ENCODE measurements at places on chromosomes 6 and 20.

- no peak for DNase-seq
These were observed 68.5 kb downstream of the FAM229B start for GRCh38 chr6:112155886-112156285.

DNA sequence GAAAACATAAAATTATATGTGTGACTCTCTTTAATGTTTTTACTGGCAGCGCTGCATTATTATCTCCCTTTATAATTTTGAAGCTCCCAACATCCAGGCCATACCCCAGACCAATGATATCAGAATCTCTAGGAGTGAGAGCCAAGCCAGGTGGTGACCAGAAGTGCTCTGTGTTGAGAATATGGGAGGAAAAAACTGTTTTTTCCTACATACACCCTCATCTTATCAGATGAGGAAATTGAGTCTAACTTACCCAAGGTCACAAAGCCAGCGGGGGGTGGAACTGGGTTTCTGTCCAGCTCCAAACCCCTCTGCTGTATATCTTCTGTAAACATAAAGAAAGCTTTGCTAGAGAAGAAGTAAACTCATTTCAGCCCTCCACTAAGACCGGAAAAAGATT, 42.5 kb downstream of the LY86 start:
- DNase-seq: no peak

GRCh38 chr6:97399208-97399607, 116.2 kb upstream of the MMS22L start:
- no peak for DNase-seq

DNA sequence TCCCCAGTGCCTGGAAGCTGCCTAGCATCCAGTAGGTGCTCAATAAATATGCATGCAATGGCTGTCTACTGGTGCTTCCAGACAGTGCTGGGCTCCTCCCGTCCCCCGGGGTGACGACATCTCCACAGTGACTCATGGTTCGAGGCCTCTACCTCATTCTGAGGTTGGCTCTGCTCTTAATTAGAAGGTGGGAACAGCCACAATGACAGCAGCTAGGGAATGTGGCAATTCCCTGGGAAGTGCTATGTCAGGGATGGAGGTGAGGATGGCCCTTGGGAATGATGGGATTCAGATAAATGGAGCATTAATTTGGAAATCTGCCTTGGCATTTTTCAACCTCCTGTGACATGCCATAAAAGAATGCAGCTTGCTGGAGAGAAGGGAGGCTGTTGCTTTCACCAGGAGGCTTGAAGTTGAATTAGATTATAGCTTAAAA, 43.5 kb upstream of the NFATC2 start:
- no peak for DNase-seq

DNA sequence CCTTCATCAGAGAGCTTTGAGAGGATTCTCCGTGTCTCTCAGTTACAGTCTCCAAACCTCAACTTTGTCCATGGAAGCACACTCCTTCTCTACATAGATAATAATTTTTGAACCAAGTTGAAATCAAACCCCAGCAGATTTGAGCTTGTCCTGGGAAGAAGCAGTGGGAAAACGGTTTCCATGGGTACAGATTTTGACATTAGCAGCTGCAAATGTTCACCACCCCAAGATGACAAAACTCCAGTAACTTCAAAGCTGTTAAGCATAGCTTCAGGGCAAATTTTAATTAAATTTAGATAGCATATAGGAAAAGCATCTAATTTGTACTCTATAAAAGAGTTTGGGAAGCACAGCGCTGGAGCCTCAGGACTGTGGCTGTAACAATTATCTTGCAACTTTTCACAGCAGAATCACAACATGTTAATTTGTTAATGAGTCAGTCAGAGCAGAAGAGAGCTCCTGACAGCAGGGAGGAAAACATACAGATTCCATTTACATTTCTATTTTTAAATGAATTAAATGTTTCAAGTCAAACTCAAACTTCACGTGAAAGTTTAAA, 240.7 kb downstream of the BMP7 start:
- no peak for DNase-seq

DNA sequence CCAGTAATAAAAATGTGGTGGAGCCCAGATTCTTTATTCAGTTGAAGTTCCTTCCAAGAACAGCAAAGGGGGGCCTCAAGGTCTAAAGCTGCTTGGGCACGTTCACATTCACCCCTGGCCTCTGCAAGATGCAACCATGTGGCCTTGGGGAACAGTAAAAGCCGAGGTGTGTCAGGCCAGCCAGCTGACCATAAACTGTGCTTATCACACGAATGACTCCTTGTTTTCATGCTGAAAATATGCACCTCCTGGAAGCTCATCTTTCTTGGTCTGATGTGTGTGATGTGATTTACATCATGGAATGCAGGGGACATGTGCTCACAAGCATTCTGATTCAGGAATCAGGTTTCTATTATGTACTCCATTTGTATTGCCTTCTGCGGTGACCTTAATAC, 211.6 kb upstream of the MARCKS start:
- DNase-seq: no peak

GRCh38 chr6:148795563-148795962, 48.7 kb downstream of the UST start:
- DNase-seq: no peak

DNA sequence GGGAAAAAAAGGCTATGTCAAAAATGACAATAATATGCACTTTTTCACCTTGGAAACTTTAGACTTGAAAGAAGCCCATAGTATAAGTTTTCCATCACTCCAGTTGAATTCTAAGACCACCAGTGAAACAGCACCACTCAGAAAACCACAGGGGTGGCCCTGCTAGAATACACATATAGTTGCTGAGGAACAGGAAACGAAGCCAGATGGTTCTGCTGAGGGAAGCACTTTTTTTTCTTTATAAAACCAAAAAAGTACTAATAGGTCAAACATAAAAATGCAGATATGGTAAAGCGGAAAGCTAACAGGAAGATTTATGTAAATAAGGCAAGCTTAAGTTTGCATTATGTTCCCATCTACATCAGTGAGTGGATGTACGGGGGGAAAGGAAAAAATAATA, 303.9 kb downstream of the FOXC1 start:
- no peak for DNase-seq

GRCh38 chr6:21161707-21162106, 431.8 kb upstream of the SOX4 start:
- DNase-seq: no peak

- no peak for DNase-seq
These were observed 9.0 kb upstream of the MRPS10 start for GRCh38 chr6:42226645-42227143.

DNA sequence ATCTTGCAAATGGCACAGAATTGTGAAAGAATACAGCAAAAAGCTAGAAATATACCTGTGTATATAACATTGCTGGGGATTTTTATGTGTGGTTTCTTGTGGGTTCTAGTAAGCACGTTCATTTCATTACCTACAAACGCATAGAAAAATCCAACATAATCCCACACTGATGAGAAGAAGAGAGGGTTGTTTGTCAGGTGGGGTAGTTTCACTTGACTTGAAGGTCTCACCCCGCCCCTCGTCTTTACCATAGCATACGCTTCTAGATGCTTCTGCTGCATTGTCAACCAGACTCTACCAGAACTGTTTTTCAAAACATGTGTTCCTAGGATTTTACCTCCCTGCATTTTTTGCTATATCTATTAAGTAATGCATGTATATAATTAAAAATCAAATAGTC, 284.1 kb upstream of the TAB2 start:
- DNase-seq: peak; percentile 15

GRCh38 chr6:37221585-37222124, 35.9 kb upstream of the TBC1D22B start:
- no peak for DNase-seq

DNA sequence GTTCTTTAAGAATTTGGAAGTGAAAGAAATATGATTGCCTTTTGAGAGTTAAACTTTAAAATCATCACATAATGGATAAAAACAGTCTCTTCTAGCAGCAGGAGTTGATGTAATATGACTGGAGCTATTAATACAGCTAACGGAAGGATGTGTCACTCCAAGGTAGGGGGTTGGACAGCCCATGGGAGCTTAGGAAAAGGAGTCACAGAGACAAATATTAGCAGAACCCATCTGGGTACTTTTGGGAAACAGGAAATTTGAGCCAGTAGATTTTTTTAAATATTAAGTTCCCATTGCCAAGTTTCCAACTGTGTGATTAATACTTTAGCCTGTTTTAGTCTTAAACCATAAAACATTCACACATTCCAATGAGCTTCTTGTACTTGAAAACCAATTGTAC, 164.7 kb upstream of the RIMS1 start:
- DNase-seq: no peak

DNA sequence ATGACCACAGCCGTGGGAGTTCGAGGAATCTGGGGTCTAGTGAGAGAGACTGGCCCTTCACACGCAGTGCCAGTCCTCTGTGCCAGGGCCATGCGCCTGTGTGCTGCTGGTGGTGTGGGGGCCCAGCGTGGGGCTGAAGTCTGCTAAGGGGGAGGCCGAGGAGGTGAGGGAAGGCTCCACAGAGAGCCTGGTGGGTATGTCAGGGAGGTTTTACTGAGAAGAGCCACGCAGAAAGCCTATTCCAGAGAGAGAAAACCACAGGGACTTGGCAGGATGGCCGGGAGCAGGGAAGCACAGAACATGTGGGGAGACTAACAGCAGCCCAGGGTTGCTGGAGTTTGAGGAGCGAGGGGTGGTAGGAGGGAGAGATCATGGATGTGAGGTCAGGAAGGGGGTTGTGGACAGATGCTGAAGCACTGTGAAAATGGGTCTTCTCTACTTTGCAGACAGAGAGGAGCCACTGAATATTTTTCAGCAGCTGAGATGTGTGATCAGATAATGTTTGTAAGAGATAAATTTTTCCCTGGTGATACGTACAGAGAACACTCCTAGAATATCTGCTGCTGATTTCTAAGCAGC, 35.3 kb downstream of the DUSP22 start:
- no peak for DNase-seq

GRCh38 chr6:37332894-37333293, 20.9 kb upstream of the RNF8 start:
- no peak for DNase-seq

- DNase-seq: no peak
These were observed 27.9 kb upstream of the PLCB4 start for GRCh38 chr20:9040863-9041524.

DNA sequence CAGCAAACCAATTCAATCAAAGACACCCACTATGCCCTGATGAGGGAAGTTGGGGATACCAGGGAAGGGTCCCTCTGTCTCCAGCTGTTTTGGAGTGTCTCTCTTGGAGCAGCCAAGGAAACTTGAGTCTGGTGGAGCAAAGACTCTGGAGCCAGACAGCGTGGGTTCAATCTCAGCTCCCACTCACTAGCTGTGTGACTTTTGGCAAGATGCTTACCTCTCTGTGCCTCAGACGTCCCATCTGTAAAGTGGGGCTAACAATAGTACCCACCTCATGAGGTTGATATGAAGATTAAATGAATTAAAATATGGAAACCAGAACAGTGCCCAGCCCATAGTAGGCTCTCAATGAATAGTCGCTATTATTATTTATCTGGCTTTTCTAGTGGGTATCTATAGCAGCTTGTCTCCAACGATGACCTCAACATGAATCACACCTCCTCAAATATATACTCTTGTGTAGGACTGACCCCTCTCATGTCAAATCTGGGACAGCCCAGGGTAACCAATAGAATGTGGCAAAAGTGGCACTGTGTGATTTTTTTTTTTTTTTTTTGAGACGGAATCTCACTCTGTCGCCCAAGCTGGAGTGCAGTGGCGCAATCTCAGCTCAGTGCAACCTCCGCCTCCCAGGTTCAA, 99.2 kb upstream of the FOXP4 start:
- DNase-seq: no peak

GRCh38 chr6:96466147-96466863, 55.3 kb upstream of the UFL1 start:
- DNase-seq: no peak

DNA sequence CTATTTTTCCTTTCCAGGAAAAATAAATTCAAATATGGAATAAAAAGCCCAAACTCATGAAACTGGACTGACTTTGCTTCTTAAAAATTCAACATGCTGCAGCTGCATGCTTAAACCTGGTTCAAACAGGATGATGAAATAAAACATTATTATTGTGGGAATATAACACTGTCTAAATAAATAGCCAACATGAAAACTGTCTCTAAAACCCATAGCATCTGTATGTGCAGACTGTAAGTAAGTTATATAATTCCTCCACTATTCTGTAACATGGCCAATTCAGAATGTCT, 30.4 kb upstream of the AHI1 start:
- DNase-seq: no peak

- DNase-seq: no peak
These were observed 60.0 kb upstream of the MTRF1L start for GRCh38 chr6:153062516-153062915.

DNA sequence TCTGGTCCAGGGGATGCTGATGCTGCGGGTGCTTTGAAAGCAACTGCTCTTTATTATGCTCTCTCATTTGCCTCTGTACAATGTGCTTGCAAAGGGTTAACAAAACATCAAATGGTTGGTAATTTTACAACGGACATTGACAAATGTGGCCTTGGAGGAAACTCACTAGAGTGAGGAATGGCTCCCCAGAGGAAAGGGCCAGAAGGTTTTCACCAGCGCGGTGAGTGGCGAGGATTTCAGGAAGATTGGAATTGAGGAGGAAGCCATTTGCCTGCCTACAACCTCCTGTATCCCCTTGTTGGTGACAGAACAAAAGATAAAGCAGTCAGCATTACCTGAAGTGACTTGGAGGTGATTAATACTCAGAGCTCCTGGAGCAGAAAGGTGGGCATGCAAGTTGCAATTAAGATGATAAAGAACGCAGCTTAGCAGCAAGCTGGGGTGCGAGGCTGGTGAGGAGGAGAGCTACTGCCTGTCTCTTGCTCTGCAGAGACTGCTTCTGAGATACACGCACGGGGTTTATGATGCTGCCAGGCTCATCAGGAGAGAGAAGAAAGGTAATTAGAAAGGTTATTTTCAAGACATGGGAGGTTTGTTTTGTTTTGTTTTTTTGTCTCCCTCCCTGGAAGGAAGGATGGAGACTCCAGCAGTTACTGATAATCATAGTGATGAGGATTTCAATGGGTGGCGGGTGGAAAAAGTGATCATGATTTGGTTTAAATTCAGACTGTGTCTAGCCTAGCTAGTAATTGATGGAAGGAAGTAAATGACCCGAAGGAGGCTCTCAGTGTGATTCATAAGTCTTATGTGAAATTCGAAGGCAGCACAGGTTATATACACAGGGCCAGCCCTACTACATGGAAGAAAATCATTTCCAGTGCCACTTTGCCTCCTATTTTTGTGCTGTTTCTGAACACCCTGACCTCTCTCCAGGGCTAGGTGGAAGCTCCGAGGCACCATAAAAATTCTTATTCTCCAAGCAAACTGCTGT, 141.6 kb upstream of the DTNBP1 start:
- DNase-seq: no peak

Data from activated T-helper 9 cell treated with anti-CD3 and anti-CD28 coated beads, Interleukin-2, amount 50 U/mL, for 16 hours (primary cell).